ENCODE measurements at places on chromosomes 2 and 18.

- no peak for DNase-seq
Measured at GRCh38 chr2:96591494-96591893, 46.6 kb downstream of the KANSL3 start.

DNA sequence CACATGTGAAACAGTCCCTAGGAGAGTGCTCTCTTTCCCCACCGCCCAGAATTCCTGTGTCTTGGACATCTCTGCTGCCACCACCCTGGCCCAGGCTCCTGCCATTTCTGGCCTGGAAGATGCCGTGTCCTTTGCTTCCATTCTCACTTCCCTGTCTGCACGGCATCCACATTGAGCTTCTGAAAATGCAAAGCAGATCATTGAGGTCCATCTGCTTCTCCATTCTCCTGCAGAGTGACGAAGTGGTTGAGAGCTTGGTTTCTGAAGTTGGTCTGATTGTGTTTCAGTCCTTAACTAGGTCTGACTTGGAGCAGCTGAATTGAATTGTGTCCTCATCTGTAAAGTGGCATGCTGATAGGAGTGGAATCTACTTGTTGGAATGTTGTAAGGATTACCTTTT lies 98.7 kb upstream of the MGAT5 start:
- DNase-seq, result no peak

- no peak for DNase-seq
Measured at GRCh38 chr2:99635710-99636109, 145.9 kb upstream of the REV1 start.

- DNase-seq, result no peak
Measured at GRCh38 chr2:54672590-54673456, 50.6 kb upstream of the EML6 start.

GRCh38 chr2:238627899-238628298 lies 201.2 kb downstream of the ASB1 start:
- DNase-seq, result no peak

- no peak for DNase-seq
Measured at GRCh38 chr2:199814101-199814816, 36.7 kb downstream of the FTCDNL1 start.

DNA sequence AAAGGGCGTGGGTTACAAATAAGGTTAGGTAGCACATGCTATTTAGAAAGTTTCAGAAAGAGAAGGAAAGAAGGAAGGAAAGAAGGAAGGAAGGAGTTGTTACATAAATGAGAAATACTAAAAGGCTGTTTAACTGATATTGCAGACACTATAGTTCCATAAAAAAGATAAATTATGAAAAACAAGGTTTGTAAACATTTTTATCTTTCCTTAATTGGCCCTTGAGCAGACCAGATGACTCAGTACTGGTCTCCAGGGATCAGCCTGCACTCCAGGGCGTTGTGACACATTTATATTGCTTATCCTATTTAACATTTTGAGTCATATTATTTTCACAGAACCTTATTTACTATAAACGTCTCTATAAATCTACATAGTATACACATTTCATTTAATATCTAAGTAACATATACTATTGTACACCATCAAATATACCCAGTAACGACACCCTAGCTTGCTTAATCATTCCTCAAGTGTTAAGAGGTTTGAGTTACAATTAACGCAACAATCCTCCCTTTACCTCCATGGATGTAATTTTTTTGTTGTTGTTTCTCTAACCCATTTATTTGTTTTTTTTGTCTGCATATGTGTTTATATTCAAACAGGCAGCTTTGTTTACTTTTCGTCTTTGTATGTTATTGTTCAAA lies 2.8 kb upstream of the RAB31 start:
- DNase-seq, result peak; percentile 64

- DNase-seq, result peak; percentile 19
Measured at GRCh38 chr2:40101131-40101575, 322.1 kb upstream of the THUMPD2 start.

GRCh38 chr2:54574107-54574859 lies 118.2 kb downstream of the SPTBN1 start:
- DNase-seq, result no peak

DNA sequence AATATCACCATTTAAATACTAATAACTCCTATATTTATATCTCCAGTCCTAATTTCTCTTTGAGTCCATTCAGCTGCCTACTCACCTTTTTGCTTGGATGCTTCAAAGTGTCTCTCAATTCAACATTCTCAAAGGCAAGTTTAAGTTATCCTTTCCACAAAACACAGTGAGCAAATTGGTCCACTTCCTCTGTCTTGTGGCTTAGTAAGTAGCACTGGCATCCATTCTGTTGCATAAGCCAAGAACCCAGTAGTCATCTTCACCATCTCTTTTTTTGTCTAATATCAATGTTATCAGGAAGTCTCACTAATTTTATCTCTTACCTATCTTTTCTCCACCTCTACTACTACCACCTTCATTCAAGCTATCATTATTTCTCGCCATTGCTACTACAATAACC lies 27.4 kb upstream of the IL1RL1 start:
- no peak for DNase-seq

DNA sequence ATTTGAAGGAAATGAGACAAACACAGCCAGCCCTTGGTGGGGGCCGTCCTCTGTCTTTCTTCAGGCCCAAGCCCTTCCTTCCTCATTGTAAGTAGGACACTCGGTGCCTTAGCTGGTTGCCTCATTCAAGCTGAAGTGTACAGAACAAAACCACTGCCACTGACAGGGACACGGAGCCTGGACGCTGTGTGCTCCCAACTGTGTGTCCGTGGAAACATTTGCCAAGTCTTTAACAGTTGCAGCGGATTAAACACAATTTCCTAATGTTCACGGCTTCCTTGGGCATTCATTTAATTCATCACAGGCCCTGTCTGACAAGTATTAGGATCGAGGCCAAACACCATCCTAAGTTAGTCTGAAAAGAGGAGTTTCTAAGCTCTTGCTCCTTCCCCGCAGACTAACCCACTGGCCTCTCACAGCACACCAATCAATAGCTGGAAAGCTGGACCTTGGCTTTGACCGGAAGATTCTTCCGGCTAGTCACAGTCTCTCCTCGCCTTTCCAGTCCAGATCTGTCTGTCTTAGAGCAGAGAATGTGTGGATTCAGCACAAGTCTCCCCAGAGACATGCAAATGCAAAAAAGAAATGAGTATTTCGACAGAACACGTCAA lies 68.7 kb upstream of the ACSL3 start:
- no peak for DNase-seq

- DNase-seq, result no peak
Measured at GRCh38 chr2:95296011-95296410, 1.1 kb upstream of the KCNIP3 start.

DNA sequence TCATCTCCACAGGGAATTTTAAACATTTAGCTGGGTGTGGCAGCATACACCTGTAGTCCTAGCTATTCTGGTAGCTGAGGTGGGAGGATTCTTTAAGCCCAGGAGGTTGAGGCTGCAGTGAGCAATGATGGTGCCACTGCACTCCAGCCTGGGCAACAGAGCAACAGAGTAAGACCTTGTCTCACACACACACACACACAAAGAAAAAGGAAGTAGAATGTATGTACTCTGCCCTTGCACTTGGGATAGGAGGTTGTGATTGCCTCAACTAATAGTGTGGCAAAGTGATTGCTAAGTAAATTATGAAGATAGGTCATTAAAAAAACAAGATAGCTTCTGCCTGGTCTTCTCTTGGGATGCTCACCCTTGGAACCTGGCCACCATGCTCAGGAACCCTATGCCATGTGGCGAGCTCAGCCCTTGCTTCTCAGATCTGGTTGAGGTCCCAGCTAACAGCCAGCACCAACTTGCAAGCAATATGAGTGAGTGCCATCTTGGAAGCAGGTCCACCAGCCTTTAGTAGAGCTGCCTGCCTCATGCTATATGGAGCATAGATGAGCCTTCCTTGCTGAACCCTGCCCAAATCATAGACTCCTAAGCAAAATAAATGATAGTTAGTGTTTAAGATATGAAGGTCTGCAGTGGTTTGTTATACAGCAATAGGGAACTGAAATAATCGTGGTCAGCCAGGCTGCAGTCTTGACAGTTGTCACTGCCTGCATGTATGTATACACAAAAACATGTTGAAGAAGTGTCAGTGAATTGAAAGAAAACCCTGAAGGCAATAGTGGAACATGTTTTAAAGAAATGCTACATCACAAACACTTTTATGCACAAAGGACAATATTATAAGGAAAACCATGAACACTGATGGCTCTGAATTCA lies 30.1 kb upstream of the PNO1 start:
- DNase-seq, result no peak

- no peak for DNase-seq
Measured at GRCh38 chr2:58891828-58892377, 650.8 kb upstream of the FANCL start.

DNA sequence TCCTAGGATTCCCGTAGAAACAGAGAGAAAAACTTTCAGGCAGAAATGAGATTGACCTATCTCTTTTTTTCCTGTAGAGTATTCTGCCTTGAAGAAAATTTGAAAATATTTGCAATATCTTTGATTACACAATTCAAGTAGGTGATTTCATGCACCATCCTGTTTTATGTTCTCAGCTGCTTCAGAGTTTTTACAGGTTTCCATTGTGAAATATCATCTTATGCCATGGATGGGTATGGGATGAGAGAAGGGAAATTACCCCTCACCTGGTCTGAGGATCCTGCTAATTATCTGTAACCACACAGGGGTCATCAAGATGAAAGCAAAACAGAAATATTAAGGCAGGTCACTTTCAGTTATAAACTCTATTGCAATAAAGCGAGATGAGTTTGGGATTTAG lies 264.8 kb downstream of the TXNL1 start:
- DNase-seq, result no peak

DNA sequence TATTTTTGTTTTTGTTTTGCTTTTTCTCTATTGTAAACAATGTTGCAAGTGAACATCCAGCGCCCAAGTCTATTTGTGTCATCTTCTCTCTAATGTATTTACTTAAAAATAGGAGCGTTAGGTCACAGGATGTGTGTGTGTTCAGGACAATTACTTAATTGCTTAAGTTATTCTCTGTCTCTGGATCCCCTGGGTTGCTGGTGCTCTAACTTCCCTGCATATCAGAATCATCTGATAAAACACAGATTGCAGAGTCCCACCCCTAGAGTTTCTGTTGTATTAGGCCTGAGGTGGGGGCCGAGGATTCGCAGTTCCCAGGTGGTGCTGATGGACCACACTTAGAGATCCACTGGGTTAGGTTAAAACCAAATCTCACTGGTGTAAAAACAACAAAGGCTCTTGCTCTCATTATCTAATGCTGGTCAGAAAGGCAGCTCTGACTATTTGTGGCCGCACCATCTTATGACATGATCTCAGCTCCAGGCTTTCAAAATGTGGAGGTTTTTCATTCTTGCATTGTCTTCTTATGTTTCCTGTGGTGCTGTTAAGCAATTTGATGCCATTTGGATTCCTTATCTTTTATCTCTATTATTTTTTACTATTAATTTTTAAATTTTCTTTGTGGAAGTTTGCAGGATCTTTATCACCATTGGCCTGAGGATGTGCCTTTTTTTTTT lies 87.7 kb downstream of the CLIP4 start:
- no peak for DNase-seq

DNA sequence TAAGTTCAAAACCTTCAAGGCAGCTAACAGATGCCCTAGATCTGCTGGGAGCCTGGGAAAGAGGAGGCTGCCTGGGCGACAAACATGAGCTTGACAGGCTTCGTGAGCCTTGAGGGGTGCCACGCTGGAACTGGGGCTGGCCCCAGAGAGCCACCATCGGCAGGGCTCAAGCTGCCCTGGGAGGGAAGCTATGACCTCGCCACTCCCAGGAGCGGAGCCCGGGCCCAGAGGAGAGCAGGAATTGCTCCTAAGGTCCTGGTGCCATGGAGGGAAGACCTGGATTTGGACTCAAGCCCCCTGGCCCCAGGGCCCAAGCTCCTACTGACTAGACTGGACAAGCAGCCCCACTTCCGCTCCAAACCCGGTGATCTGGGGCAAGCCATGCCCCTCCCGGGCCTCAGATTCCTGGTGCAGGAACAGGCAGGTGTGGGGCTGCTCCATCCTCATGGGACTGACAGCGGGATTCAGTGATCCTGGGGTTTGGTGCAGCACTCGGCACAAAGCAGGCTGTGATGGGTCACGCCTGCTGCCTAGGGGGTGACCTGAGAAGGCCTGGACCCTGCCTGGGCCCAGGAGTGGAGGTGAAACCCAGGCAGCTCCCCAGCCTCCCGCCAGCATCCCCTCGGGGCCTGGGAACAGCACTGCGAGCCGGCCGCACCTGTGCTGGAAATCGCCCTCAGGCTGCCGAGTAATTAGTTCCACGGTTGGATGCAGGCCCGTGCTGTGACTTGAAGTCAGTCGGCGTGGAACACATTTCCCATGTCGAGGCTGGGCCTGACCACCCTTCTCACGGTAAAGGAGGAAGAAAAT lies 246.9 kb downstream of the NDUFA10 start:
- DNase-seq, result no peak

DNA sequence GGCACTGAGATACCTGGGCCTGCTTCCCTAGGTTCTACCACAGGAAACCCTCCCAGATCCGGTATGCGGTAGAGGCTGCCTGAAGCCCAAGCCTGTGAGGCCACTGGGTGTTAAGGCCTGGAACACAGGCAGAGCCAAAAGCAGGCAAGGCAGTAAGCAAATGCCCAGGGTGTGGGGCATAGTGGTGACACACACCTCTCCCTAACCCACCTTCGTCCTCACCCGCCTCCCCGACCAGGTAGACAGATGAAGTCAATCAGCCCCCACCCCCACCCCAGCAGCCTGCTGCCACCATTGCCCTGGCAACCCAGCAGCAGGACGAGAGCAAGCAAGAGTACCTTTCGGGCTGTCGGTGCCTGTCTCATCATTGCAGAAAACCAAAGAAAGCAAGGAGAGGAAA lies 6.1 kb downstream of the DCTN1 start:
- no peak for DNase-seq

- peak; percentile 85 for DNase-seq
Measured at GRCh38 chr18:3305354-3305762, 43.4 kb downstream of the MYL12B start.

GRCh38 chr2:120206022-120206581 lies 17.1 kb downstream of the TMEM185B start:
- DNase-seq, result peak; percentile 15

DNA sequence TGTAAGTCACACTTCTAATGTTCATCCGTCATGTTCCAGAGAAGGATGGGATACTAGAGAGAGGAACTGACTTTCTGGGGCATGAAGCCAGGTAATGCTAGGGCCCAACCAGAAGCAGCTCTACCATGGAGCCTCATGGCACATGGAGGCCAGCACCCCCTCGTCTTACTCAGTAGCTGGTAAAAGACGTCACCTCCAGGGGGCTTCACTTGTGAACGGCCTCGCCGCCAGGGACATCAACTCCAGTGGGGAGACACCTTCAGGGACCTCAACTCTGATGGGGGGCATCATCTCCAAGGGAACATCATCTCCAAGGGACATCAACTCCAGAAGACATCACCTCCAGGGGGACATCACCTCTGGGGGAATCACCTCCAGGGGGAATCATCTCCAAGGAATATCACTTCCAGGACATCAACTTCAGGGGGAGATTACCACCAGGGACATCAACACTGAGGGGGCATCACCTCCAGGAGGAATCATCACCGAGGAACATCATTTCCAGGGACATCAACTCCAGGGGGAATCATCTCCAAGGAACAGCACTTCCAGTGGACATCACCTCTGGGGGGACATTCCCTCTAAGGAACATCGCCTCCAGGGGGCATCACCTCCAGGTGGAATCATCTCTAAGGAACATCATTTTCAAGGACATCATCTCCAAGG lies 168.4 kb downstream of the NDUFA10 start:
- no peak for DNase-seq

GRCh38 chr2:28568533-28568932 lies 72.7 kb downstream of the PLB1 start:
- DNase-seq, result no peak
